ENCODE measurements at places on chromosomes 3 and 15.

GRCh38 chr3:46029953-46030543 is 2.8 kb upstream of the XCR1 start:
- no peak for DNase-seq

DNA sequence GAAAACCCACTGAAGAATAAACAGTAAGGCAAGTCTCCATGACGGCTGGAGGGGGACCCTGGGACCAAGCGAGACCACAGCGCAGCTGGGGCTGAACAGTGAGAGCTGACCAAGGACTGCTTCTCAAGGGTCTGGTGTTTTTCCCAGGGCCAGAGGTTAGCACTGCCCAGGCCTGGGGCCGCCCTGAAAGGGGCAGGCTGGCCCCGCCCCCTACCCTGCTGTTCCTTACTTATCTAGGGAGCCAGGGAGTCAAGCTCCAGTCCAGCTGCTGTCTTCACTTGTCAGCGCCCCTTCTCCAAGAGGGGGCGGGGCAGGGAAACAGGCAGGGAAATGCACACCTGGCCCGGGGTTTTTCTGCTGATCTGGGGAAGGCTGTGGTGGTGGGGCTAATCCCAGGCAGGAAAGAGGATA is 51.6 kb upstream of the HACD2 start:
- no peak for DNase-seq

DNA sequence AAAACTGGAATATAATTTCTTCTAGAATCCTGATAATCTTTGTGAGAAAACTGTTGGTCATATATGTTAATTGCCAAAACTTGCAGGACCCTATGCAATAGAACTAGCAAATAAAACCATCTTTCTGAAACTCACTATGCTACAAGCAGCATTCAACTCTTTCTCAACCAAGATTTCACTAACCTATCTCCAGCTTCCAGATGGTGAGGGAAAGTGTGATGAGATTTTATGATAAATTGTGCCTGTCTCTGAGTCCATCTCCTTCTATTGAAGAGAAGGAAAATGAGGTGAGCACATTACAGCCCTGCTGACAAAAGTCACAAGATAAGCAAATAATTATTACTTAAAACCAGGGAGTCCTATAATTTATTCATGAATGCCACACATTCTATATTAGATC is 44.1 kb upstream of the UBE2Q2 start:
- DNase-seq = no peak

DNA sequence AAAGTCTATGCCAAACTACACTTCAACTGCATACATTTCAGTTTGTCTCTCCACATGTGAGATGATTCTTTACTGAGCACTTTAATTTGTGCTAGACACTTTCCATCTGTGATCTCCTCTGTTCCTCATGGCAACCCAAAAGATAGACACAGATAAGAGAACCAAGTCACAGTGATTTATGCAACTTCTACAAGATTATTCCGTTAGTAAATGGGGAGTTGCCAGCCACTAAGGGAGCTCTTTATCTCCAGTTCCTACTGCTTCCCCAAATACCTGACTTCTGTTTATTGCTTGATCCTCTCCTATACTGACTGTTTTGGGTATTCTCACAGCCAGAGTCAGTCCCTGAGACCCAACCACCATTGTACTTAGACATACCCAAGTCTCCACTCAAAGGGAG is 24.1 kb upstream of the AKAP13 start:
- no peak for DNase-seq

DNA sequence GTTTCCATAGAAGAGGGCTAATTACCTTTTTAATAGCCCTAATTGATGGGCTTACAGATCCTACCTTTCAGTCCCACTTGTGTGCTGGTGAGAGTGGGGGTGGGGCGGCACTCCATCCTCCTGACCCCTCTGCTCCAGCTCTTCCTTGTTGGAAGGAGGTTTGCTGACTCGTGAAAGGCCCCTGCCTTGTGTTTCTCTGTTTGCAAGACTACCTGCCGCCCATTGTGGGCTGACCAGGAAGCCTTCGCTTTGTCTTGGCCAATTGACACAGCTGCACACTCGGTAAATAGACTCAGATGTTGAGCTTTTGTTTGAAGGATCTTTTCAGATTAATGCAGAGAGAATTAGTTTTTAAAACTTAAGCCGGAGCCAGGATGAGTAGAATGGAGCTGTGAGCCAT is 197.3 kb upstream of the HES1 start:
- peak; percentile 88 for DNase-seq

GRCh38 chr3:152261329-152261728 is 7.4 kb upstream of the MBNL1 start:
- no peak for DNase-seq

DNA sequence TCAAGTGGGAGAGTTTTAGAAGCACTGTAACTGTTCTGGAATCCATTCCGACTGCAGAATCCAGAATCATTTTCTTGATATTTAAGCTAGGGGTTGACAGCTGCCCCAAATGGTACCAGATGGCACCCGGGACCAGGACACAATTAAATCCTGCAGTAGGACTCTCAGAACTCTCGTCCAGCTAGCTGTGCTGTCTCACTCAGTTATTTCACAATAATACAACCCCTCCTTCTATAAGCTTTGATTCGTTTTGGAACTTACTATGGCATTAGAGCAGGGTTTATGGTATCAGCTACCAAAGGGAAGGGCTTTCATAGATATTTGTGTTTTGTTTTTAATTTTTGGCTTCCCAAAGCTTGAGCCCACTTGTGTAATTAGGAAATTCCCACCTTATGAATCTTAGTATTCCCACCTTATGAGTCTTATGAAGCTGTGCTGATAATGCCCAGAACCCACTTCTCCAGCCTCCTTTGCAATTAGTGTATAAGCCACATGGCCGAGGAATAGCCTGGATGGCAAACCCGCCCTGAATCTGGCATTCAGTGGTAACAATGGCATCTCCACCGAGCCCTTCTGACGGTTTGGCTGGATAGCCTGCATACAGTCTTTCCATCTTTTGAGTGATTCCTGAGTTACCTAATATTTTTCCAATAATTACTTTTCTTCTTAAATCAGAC is 120.1 kb downstream of the UACA start:
- no peak for DNase-seq

- no peak for DNase-seq
These were observed 360.1 kb downstream of the LSAMP start for GRCh38 chr3:116084999-116085791.

DNA sequence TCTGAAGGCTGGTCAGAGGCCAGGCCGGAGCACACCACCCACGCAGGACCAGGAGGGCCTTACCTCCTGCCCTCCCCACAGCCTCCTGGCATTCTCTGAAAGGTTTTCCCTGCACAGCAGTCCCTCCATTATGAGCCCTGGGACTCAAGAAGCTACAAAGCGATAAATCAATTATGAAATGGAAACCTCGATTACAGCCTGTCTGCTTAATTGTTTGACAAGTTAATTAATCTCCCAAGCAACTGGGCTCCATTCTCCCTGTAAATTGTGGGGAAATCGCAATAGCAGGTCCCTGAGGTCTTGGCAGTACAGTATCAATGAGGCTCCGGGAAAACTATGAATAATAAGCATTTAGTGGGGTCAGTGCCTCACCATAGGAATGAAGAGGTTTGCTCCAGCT is 683.5 kb downstream of the NTRK3 start:
- no peak for DNase-seq

GRCh38 chr3:195200010-195200822 is 70.7 kb downstream of the XXYLT1 start:
- DNase-seq = no peak

DNA sequence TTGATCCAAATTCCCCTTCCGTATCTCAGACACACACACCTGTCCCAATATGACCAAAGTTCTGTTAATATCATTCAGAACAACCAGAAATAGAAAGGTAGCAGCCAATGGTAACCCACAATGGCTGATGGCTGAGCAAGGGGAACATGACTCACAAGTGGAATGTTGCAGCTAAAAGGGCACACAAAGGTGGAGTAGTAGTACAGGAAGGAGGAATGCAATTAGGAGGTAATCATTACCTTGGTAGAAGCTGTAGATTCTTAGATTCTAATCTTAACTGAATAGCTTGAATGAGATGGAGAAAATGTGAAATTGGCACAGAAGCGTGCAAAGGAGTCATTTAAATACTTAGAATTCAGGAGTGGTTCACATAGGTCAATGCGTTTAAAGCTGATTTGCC is 347.9 kb downstream of the NR2F2 start:
- DNase-seq = no peak

- DNase-seq = no peak
These were observed 37.7 kb downstream of the MUC4 start for GRCh38 chr3:195773956-195774537.

DNA sequence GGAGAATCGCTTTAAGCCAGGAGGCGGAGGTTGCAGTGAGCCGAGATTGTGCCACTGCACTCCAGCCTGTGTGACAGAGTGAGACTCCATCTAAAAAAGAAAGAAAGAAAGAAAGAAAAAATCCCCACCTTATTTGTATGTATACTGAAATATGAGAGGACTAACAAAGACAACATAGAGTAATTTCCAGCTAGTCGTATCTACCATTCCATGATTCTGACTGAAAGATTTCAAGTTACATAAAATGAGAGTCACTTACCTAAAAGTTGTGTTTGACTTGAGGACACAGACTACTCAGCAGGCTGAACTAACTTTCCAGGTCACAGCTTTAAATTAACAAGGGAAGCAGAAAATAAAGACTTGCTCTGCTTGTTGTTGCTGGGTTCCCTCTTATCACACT is 18.8 kb upstream of the PRKCI start:
- no peak for DNase-seq

DNA sequence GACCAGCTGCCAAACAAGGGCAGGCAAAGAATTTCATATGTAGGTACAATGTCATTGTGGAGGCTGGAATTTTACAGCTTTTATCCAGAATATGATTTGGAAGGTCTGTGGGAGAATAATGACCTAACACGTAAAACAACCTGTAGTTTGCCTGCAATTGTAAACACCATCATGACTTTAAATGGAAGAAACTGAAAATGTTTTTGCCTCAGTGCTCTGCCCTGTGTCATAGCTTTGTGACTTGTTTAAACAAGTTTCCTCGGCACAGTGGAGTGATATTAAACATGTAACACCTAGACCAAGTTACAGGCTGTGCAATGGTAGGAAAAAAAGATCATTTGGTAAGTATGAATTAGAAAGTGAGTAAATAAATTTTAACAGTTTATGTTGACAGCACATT is 171.6 kb upstream of the MBNL1 start:
- no peak for DNase-seq

DNA sequence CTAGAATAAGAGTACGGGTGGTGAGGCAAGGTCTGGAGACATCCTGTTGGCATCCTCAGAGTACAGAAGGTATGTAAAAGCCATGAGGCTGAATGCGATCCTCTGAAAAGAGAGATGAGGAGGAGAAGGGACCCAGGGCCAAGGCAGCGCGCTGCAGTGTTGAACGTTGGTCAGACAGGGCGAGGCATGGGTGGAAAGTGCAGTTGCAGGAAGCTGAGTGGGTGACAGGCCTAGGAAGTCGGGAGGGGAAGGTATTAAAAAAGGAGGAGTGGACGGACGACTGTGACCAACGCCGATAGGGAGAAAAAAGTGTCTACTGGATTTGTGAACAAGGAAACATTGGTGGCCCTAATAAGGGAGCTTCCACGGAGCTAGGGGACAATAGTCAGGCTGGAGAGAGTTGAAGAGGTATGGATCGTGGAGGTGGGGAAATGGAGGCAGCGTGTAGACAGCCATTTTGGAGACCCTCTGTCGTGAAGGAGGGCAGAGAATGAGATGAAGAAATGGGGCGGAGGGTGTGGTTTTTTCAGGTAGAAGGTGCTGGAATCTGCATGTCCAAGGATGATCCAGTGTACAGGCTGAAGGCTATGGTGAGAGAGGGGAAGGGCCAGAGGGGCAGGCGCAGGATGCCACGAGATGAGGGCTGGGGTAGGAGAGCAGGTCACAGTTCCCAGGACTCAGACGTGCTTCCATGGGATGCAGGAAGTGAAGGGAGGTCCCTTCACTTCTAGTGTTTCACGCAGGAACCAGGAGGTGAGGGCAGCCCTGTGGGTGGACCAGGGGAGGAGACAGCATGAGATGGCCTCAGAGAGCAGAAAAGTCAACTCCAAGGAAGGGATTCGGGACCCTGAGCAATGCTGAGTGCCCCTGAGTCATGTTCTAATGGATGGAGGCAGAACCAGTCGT is 115.9 kb downstream of the ASB7 start:
- no peak for DNase-seq

DNA sequence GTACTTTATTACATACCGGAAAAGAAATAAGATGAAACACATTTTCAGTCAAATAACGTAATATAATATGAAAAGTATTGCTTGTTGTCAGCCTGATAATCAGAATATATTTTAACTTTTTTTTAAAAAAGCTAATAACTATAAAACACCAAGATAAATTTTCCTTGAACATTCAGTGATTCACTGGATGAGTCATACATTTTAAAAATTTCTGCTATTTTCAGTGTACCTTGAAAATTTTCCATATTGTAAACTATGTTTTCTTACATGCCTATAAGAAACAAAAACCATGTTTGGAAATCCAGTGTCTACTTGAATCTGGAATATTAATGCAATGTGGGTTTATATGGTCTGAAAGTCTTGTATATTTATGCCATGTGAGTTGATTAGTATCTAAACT is 36.3 kb upstream of the MEIS2 start:
- no peak for DNase-seq

DNA sequence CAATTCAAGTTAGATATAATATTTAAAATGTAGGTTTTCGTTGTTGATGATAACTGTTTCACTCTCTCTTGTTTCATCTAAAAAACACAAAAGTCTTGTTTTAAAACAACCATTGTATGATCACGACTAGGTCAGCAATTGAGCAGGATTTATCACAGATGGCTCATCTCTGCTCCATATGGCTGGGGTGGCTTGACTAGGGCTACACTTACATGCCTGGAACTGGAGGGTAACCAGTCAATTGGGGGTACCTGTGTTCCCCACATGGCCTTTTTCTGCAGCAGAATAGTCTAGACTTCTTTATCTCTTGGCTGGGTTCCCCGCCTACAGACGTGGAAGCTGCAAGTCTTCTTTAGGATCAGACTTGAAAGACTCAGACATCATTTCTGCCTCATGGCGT is 103.9 kb downstream of the ARPP21 start:
- no peak for DNase-seq

- DNase-seq = no peak
These were observed 318.0 kb downstream of the GBE1 start for GRCh38 chr3:81443457-81443782.

DNA sequence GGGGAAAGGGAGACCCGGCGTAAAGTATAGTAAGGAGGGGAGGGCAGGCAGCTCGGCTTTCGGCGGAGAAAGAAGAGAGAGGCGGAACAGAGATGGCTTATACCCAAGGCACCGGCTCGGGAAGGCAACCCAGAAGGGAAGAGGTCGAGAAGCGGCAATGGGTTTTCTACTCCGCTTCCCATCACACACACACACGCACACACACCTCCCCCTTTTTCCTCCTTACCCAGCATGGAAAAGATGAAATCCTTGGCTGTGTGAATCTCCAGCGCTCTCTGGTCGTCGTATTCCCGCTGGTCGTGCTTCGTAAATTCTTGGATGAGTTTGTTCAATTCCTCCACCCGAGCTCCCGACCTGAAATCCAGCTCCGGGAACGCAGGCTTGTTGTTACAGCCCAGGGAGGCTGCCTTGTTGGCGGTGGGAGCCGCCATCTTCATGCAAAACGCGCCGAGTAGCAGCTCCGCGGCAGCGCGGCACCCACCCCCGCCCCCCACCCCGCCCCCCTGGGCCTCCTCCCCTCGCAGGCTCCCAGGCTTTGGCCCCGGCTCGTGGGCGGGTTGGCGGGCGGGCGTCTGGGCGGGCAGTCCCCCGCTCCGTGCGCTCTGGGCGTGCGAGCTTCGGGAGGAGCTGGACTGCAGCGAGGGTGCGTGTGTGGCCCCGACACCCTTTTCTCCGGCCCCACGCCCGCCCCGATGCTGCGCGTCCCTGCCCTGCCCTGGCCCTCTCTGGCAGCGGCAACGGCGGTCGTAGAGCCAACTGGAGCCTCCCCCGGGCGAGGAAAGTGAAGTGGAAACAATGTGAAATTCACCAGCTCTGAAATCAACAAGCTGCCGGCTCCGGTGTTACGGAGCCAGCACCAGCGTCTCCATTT is at the start of gene MB21D2:
Gene MB21D2 (minus strand): TSS at position 453 of the 871 bp plus-strand sequence. CDS start 16 bp downstream, at position 437.
- peak; percentile 54 for DNase-seq

All from NCI-H1930 (cell line).